ENCODE measurements at places on chromosomes 6 and 20.

- DNase-seq: no peak
Observed at GRCh38 chr6:36969988-36970891, 15.7 kb downstream of the PI16 start.

GRCh38 chr20:31759836-31760518, 20.9 kb downstream of the TPX2 start:
- no peak for DNase-seq

DNA sequence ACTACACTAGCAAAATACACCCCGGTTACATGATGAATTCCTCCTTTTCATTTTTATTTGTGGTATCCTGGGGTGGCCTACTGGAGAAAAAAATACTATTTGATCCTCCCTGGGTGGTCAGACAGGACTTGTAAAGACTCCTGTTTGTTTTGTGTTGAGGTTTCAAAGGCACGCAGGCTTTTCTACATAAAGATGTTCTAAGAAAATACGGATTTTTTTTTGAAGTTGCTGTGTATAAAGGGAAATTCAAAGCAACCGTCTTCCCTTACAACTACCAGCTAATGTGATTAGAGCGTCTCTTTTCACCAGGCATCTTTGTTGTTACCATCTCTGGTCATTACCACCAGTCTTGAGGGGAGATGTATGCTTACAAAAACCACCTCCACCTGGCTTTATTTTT, 187.1 kb downstream of the SOX4 start:
- no peak for DNase-seq

GRCh38 chr20:45402946-45403345, 5.1 kb upstream of the DBNDD2 start:
- no peak for DNase-seq

GRCh38 chr6:36769676-36770499, 69.4 kb downstream of the CPNE5 start:
- DNase-seq: no peak
